T-helper 17 cell (primary cell): ENCODE measurements at places on chromosomes 12 and 14. TPM values are rescaled to one million over a fixed set of nuclear protein-coding genes. Genes with fewer than 3 reads are reported as not detected.

The ZDHHC17 gene
- 40.7 TPM for total RNA-seq

The KRT83 gene
- total RNA-seq, result not detected

The MIP gene
- not detected for total RNA-seq

The C12orf54 gene
- not detected for total RNA-seq

The SMOC1 gene
- not detected for total RNA-seq

GRCh38 chr12:55700255-55701018 lies 7.3 kb downstream of the ITGA7 start:
- H3K4me1 ChIP-seq, result peaks cover 4% of the 10 kb centered on the region
- no peak overlapping the region for H3K4me3 ChIP-seq
- H3K27me3 ChIP-seq, result peaks cover 14% of the 10 kb centered on the region
- no peaks in the 10 kb centered on the region for H3K36me3 ChIP-seq
- H3K27ac ChIP-seq, result no peak overlapping the region

DNA sequence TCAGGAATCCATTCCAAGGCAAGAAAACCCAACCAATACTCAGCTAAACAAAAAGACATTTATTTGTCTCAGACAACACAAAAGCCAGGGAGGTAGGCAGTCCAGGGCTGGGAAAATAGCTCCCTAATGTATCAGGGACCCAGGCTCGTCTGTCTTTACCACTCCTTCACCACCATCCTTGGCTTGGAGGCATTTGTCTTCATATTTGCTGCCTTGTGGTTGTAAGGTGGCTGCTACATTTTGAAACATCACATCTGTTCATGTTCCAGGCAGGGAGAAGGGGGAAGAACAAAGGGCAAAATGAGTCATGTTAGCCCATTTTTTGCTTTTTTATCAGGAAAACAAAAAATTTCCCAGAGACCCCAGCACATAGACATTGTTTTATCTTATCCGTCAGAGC lies 44.8 kb upstream of the PCED1B start:
- peaks cover 9% of the 10 kb centered on the region for H3K27me3 ChIP-seq
- no peak overlapping the region for H3K4me3 ChIP-seq
- H3K27ac ChIP-seq, result no peak overlapping the region
- H3K36me3 ChIP-seq, result no peaks in the 10 kb centered on the region

- DNase-seq, result no peak
- H3K27me3 ChIP-seq, result no peaks in the 10 kb centered on the region
- peaks cover 5% of the 10 kb centered on the region for H3K36me3 ChIP-seq
- no peak overlapping the region for H3K27ac ChIP-seq
- no peak overlapping the region for H3K4me3 ChIP-seq
Measured at GRCh38 chr14:103770902-103771301, 55.3 kb downstream of the ZFYVE21 start.
